ENCODE measurements at places on chromosomes 16 and 17.

GRCh38 chr17:65978871-65979270 lies 213.1 kb downstream of the CEP112 start:
- no peak for DNase-seq

GRCh38 chr16:18950469-18951185 lies 24.4 kb upstream of the SMG1 start:
- no peak for DNase-seq

DNA sequence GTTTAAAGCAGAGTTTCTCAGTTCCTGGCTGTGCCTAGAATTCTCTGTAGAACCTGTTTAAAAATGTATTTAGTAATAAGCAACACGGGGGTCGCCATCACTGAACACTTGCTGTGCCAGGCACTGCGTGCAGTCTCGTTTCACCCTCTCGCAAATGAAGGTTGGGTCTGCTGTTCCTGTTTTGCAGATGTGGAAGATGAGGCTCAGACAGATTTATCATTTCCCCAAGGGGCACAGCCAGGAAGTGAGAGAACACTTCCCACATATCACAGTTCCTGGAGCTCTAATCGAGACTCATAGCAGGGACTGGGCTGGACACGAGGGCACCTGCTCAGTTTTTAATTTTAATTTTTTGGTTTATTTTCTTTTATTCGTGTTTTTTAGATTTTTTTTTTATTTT lies 122.7 kb downstream of the ABCC6 start:
- DNase-seq: no peak

- DNase-seq: no peak
Measured at GRCh38 chr17:32946375-32947135, 18.6 kb downstream of the TMEM98 start.

GRCh38 chr16:1793578-1794220 lies at the start of gene IGFALS:
TSS of gene IGFALS (minus strand) at chr16:1793705. CDS start at chr16:1793652, 53 bp downstream.
- no peak for DNase-seq

- DNase-seq: no peak
Measured at GRCh38 chr17:49364119-49364518, 2.1 kb upstream of the ZNF652 start.

GRCh38 chr17:56653877-56654276 lies 60.4 kb downstream of the NOG start:
- DNase-seq: no peak
